ENCODE measurements at places on chromosomes 5 and 9. TPM values are rescaled to one million over a fixed set of nuclear protein-coding genes. Genes with fewer than 3 reads are reported as not detected.

ADGRD2 gene
- 0.08 TPM for polyA plus RNA-seq

DNA sequence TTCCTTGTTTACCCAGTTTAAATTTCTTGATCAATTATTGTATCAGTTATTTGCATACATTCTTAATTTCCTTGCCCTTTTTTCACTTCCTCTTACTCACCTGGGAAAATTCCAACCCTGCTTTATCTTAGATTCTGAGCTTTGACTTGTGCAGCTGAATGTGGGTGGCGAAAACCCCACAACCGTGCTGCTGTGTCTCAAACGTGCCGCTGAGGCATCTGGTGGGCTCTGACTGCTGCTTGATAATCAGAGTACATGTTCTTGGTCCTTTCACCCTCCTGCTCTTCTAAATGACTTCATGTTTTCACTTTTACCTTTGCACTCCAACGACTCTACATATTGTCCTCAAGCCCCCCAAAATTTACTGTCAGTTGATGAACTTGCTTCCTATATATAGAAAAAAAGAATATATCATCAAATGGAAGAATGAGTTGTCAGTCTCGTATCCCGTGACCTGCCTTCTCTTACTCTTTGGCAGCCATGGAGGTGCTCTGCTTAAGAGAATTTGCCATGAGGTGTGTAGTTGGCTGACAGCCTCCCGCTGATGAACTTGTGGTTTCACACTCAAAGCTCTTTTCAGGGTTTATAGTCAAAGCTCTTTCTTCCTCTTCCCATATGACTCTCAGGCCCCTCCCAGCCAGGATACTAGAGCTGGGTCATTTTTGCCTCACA lies 14.0 kb upstream of the JAK2 start:
- no peak for DNase-seq

- DNase-seq = no peak
These were observed 44.5 kb downstream of the IPO11 start for GRCh38 chr5:62457071-62457470.

DNA sequence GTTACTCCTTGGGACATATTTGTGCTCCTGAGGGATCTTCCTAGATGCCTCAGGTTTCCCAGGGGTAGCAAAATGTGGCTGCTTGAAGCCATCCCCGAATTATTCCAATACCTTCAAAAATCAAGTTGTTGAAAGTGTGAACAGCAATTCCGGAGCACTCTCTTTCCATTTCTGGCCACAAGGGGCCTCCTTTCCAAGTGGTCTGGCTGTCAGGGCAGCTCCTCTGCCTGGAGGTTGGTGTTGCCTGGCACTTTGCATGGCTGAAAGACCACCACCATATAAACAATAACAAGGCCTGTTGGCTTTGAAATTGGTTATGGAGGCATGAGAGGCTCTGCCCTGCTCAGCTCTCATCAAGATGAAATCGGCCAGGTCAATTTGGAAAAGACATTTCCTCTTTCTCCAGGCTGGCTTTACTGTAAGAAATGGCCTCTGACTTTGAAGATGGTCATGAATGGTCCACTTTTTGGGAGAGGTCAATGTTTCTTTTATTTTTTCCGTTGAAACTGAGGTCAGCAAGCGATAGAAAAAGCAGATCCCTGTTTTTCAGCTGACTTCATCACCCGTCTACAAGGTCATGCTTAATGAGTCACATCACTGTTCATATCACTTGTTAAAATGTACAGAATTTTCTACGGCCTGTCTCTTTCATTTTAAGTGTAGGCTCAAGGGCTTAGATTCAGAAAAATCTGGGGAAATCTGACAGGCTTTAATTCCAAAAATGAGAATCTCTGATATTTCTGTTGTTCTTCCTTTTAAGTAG lies 481.1 kb upstream of the ZNF608 start:
- no peak for DNase-seq

DNA sequence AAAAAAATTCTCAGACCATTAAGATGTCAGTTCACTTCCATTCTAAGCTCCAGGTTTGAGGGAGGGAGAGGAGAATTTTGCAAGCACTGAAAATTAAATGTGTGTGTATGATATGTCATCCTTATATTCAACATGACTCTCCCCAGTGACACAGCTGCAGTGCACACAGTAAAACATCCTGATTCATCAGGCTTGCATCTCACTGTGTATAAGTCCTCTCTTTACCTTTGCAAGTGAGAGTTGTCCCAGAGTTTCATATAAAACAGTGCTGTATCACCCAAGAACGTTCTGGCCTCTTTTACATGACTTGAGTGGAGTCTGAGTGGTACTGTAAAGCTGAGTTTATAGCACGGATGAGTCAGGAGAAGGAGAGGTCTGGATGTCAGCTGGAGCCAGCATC lies 50.0 kb downstream of the DMRT2 start:
- DNase-seq = no peak

Data from forelimb muscle (tissue), 1 donor.